Kidney glomerular epithelial cell (primary cell): ENCODE measurements at places on chromosomes 13 and 19.

DNA sequence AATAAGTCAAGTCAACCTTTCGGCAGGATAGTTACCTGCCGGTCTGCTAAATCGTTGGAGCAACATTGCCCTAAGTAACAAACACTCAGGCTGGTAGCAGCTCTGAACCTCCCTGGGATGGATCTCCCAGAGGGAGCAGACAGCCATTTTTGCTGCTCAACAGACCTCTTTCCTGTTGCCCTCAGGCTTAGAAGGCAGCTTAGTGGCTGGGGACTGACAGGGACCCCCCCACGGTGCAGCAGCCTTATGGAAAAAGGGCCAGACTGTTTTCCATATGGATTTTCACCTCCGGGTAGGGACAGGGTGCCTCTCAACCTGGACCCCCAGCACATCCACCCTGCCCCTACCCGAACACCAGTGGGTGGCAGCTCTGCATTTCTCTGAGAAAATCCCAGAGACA, 49.7 kb downstream of the UBL3 start:
- no peak for DNase-seq

GRCh38 chr19:49781394-49781793, 14.6 kb downstream of the AP2A1 start:
- no peak for DNase-seq

DNA sequence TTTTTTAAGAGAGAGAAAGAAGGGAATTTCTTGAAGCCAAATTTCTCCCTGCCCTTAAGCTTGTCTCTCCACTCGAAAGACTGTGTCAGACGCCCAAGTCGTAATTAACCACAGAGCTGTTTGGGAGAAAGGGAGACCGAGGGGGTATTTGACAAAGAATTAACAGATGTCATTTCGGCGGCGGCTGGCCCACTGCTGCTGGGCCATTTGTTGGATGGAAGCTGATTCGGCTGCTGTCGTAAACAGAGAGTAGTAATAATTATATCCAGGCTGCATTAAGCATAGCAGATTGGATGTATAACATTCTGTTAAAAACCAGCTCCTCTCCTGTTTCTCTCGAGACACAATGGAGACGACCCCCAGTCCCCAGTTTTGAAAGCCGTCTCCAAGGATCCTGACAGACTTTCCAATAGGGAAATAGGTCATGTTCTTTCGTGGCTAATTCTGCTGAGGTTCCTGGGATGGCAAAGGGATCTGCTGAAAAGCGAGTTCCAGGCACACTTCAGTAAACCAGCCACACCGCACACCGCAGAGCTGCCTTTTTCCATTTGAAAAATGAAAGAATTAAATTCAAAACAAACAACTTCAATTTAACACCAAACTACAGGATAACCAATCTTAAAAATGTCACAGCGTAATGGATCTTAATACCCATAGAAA, 71.5 kb downstream of the KCTD15 start:
- DNase-seq: no peak

DNA sequence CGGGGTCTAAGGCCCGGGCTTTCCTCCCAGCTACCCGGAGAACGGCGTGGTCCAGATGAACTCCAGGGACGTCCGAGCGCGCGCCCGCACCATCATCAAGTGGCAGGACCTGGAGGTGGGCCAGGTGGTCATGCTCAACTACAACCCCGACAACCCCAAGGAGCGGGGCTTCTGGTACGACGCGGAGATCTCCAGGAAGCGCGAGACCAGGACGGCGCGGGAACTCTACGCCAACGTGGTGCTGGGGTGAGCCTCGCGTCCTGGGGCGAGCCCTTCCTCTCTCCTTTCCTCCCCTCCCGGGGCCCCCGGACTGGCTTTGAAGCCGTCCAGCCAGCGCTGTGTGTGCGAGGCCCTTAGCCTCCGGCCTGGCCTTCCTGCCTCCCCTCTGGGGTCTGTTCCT, 23.4 kb downstream of the UHRF1 start:
- DNase-seq: no peak

GRCh38 chr19:3548606-3549005, 8.8 kb downstream of the MFSD12 start:
- DNase-seq: no peak

- DNase-seq: peak; percentile 15
Measured at GRCh38 chr19:9205501-9206113, 13.8 kb downstream of the OR7D4 start.

DNA sequence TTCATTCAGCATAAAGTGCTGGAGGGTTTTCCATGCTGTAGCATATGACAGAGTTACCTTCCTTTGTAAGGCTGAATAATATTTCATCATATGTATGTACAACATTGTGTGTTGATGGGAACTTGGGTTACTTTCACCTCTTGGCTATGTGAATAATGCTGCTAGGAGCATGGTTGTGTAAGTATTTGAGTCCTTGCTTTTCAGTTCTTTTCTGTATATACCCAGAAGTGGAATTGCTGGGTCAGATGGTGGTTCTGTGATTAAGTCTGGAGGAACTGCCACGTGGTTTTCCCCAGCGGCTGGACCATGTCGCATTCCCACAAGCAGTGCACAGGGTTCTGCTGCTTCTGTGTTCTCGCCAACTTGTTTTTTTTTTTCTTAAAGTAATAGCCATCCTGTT, 101.2 kb upstream of the TEX29 start:
- DNase-seq: no peak

DNA sequence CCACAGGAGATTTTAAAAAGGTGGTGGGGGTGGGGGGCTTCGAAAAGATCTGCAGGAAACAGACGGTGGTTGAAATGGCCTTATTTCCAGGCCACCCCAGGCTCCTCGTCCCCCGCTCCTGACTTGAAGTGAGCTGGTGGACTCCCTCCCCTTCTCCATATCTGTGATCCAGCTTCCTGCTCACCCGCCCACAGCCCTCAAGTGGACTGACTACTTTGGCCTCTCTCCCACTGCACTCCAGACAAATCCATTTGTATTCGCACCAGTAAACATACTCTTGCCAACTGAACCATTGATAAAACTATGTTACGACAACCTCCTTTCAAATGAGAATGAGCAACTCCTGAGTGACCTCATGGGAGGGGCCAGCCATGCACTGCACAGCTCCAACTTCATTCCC, 259.5 kb downstream of the COL4A1 start:
- peak; percentile 96 for DNase-seq

GRCh38 chr19:46065486-46066071, 24.8 kb upstream of the IGFL4 start:
- no peak for DNase-seq

- DNase-seq: peak; percentile 64
Measured at GRCh38 chr13:48400850-48401291, 12.0 kb downstream of the LPAR6 start.
